ENCODE measurements at places on chromosomes 16 and 17.

DNA sequence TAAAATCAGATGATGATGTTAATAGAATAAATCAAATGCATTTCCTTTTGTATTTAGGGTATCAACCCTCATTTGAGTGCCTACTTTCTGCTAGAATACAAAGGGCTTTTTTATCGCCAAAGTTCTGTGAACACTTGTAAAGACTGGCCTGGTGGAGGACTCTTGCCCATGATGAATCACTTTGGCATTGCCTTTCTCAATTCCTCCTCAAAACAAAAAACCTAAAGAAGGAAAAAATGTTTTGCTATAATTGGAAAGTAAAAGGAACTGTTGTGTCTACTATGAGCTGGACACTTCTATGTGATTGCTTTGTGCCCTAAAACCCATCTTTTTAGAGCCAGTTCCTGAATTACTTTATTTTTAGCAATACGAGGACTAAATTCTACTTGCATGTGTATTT is 13.0 kb upstream of the DHRS11 start:
- no peak for DNase-seq
- no peaks in the 10 kb centered on the region for H3K4me1 ChIP-seq
- H3K4me3 ChIP-seq = no peak overlapping the region
- peaks cover 88% of the 10 kb centered on the region for H3K36me3 ChIP-seq
- no peak overlapping the region for H3K27ac ChIP-seq
- no peaks in the 10 kb centered on the region for H3K27me3 ChIP-seq

DNA sequence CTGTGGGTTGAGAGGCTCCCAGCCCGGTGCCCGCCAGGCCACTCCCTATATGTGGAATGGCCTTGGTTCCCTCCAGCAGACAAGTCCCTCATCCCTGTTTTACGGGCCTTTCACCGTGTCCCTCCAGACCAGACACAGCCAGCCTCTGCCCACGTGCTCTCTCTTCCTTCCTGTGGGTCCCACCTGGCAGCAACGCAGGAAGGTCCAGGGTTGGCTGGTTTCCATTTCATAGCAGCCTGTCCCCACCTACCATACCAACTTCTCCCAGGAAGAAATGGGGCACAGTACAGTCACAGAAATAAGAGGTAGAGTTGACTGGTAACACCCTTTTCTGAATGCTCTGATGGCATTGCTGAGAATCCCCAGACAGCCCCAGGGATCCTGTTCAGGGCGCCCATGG is 34.9 kb downstream of the PLD6 start:
- DNase-seq = no peak
- H3K4me3 ChIP-seq = no peak overlapping the region
- no peaks in the 10 kb centered on the region for H3K4me1 ChIP-seq
- no peaks in the 10 kb centered on the region for H3K27me3 ChIP-seq
- no peak overlapping the region for H3K27ac ChIP-seq

- no peak overlapping the region for H3K27ac ChIP-seq
- no peak overlapping the region for H3K4me3 ChIP-seq
- H3K27me3 ChIP-seq = no peaks in the 10 kb centered on the region
- DNase-seq = no peak
- no peaks in the 10 kb centered on the region for H3K36me3 ChIP-seq
Measured at GRCh38 chr17:19390951-19391350, 4.0 kb upstream of the MFAP4 start.

DNA sequence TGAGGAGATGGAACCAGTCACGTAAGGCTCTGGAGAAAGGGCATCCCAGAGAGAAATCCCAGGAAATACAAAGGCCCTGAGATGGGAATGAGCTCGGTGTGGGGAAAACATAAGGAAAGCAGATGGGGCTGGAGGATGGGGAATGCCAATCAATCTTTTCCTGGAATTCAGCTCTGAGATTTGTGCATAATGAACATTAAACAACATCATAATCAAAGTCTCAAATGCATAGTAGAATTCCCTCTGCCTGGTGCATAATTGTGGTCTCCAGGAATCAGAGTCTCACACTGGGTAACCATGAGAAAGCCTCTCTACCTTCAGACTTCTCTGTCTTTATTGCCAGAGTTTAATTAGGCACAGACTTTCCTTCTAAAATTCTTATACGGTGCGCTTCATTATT is 30.8 kb downstream of the OTOA start:
- H3K27ac ChIP-seq = no peak overlapping the region
- H3K27me3 ChIP-seq = no peaks in the 10 kb centered on the region
- H3K36me3 ChIP-seq = no peaks in the 10 kb centered on the region
- no peak for DNase-seq

DNA sequence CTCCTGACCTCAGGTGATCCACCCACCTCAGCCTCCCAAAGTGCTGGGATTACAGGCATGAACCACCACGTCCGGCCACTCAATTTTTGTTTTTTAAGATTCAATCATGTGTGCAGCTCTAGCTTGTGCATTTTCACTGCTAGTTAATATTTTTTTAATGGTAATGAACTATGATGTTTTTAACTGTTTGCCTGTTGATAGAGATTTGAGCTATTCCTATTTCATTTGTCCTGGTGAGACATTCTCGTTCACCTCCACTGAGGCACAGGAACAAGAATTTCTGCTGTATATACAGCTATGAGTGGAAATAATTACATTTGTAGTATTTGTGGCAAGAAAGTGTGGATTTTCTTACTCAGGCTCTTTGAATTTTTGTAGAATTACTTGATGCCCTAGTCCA is 137.7 kb upstream of the MYOCD start:
- H3K4me3 ChIP-seq = no peak overlapping the region
- DNase-seq = no peak
- H3K4me1 ChIP-seq = peaks cover 4% of the 10 kb centered on the region
- H3K27me3 ChIP-seq = no peaks in the 10 kb centered on the region
- H3K27ac ChIP-seq = no peak overlapping the region

- no peaks in the 10 kb centered on the region for H3K27me3 ChIP-seq
- no peaks in the 10 kb centered on the region for H3K4me1 ChIP-seq
- H3K36me3 ChIP-seq = peaks cover 97% of the 10 kb centered on the region
Measured at GRCh38 chr16:200388-200787, 20.1 kb downstream of the HBQ1 start.

GRCh38 chr16:57349212-57350031 is 9.2 kb upstream of the CCL22 start:
- no peaks in the 10 kb centered on the region for H3K4me1 ChIP-seq
- DNase-seq = no peak
- peaks cover 30% of the 10 kb centered on the region for H3K27me3 ChIP-seq
- no peak overlapping the region for H3K4me3 ChIP-seq
- H3K36me3 ChIP-seq = no peaks in the 10 kb centered on the region

DNA sequence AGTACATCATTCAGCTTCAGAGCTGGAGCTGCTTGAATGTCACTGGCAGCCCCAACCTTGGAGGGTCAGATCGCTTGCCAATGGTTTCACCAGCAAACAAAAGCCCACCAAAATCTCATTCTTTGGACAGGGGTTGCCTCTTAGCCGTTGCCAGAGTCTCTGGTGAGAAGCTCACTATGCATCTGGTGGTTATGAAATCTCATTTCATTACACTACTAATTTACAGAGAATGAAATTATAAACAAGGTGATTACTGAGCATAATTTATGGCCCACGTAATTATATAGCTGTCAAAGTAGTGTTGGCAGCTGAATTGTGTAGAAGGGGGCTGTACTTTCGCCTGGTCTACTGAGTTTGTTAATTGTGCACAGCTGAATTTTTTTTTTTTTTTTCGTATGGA is 688.9 kb upstream of the KIF2B start:
- H3K4me3 ChIP-seq = no peak overlapping the region
- H3K36me3 ChIP-seq = no peaks in the 10 kb centered on the region
- no peaks in the 10 kb centered on the region for H3K27me3 ChIP-seq
- no peaks in the 10 kb centered on the region for H3K4me1 ChIP-seq
- DNase-seq = no peak

- H3K27ac ChIP-seq = peak overlapping the region; percentile 39
- peaks cover 53% of the 10 kb centered on the region for H3K36me3 ChIP-seq
- peaks cover 4% of the 10 kb centered on the region for H3K4me1 ChIP-seq
- no peaks in the 10 kb centered on the region for H3K27me3 ChIP-seq
- DNase-seq = peak; percentile 79
- no peak overlapping the region for H3K4me3 ChIP-seq
Measured at GRCh38 chr17:56886288-56886731, 27.5 kb downstream of the TRIM25 start.

DNA sequence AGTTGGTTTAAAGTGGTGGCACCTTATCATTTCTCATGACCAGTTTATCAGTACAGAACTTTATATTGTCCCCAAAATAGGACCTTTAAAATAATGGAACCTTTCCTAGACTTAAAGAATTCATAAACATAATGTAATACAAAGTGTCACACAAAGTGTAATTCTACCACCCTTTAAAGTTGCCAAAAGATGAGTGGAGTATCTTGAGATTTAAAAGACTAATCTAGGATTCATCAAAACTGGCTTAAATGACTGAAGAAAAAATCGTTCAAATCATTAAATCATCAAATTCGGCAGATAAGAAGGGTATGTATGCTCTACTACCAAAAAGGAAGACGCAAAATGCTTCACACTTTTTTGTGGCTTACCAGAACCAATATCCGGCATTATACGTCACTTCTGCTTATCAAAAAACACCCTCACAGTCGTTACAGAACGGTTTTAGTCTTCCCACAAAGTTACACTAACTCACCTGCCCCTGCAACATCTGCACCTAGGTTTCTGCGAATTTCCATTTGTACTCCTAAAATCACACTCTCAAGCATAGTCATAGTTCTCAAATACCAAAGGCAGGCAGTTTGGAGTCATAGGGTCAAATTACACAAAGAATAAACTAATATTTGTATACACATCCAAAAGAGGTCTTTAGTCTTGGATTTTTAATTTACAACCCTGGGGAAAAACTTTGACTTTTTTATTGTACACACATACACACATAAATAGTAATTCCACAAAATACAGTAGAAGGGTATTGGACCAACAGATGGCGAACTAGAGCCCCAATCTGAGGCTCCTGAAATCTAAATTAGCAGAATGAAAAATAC is 1.4 kb upstream of the KANSL1 start:
- peak; percentile 65 for DNase-seq
- H3K4me1 ChIP-seq = peaks cover 58% of the 10 kb centered on the region
- peak overlapping the region; percentile 99 for H3K27ac ChIP-seq
- no peaks in the 10 kb centered on the region for H3K27me3 ChIP-seq
- peak overlapping the region; percentile 90 for H3K4me3 ChIP-seq
- H3K36me3 ChIP-seq = no peaks in the 10 kb centered on the region

GRCh38 chr16:14491861-14492529 is 138.1 kb downstream of the PARN start:
- peak; percentile 51 for DNase-seq
- H3K4me1 ChIP-seq = peaks cover 38% of the 10 kb centered on the region
- H3K27me3 ChIP-seq = no peaks in the 10 kb centered on the region
- peak overlapping the region; percentile 17 for H3K27ac ChIP-seq
- H3K4me3 ChIP-seq = no peak overlapping the region
- H3K36me3 ChIP-seq = peaks cover 4% of the 10 kb centered on the region

- no peak overlapping the region for H3K27ac ChIP-seq
- no peaks in the 10 kb centered on the region for H3K27me3 ChIP-seq
- no peak for DNase-seq
- no peaks in the 10 kb centered on the region for H3K36me3 ChIP-seq
Measured at GRCh38 chr16:78490847-78491246, 391.4 kb downstream of the WWOX start.

GRCh38 chr16:31542763-31543162 is 15.1 kb downstream of the AHSP start:
- no peak for DNase-seq
- no peaks in the 10 kb centered on the region for H3K27me3 ChIP-seq
- no peak overlapping the region for H3K27ac ChIP-seq
- peaks cover under 1% of the 10 kb centered on the region for H3K4me1 ChIP-seq
- no peak overlapping the region for H3K4me3 ChIP-seq

DNA sequence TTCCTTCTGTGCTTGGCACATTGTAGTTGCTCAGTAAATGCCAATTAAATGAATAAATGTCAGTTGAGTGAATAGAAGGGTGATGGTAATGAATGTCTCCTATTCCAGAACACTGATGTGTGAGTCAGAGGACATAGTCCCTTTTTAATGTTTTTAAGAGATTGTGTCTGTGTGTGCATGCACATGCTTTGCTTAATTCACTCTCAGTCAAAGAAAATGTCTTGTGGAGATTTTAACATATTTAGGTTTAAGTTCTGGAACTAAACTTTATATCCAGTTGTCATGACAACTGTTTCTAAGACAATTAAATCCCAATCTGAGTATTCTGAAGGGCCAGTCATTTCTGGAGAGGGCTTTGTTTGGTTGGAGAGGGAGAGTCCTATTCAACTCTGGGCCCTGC is 255.3 kb upstream of the CDH11 start:
- H3K36me3 ChIP-seq = no peaks in the 10 kb centered on the region
- no peak for DNase-seq
- no peaks in the 10 kb centered on the region for H3K4me1 ChIP-seq
- no peak overlapping the region for H3K27ac ChIP-seq
- no peak overlapping the region for H3K4me3 ChIP-seq

DNA sequence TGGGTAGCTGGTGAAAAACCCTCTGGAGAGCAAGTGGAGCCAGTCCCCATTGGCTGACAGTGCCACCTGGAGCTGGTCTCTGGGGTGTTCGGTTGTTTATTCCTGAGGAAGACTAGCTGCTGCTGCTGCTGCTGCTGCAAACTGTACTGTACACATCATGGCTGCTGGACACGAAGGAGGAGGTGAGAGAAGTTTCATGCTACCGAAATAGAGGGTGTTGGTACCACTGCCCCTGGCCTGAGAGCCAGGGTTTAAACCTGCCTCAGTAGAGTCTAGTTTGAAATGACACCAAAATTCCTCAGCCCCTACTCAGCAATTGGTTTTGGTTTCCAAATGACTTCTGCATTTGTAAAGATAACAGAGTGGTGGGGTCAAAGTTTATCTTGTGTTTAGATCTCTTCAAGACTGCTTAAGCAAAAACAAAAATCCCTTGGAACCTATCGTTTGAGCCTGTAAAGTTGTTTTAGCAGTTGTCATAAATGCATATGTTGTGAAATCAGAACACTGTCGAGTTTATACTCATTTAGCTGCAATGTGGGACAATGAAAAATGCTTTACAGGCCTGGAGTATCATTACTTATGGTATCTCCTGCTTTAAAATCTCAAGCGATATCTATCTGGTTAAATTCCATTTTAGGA is 40.8 kb downstream of the CYB5B start:
- no peak overlapping the region for H3K4me3 ChIP-seq
- H3K27me3 ChIP-seq = no peaks in the 10 kb centered on the region
- no peaks in the 10 kb centered on the region for H3K4me1 ChIP-seq

GRCh38 chr16:27289669-27290068 is 21.1 kb upstream of the NSMCE1 start:
- H3K4me1 ChIP-seq = no peaks in the 10 kb centered on the region
- no peak overlapping the region for H3K27ac ChIP-seq
- H3K27me3 ChIP-seq = no peaks in the 10 kb centered on the region
- no peak overlapping the region for H3K4me3 ChIP-seq

- H3K4me3 ChIP-seq = no peak overlapping the region
- H3K27ac ChIP-seq = peak overlapping the region; percentile 38
- no peaks in the 10 kb centered on the region for H3K27me3 ChIP-seq
Measured at GRCh38 chr17:42132941-42133340, 10.3 kb downstream of the HSPB9 start.

- peaks cover 18% of the 10 kb centered on the region for H3K36me3 ChIP-seq
- DNase-seq = no peak
- H3K4me3 ChIP-seq = no peak overlapping the region
- H3K27me3 ChIP-seq = no peaks in the 10 kb centered on the region
Measured at GRCh38 chr16:85624646-85625045, 11.5 kb downstream of the GSE1 start.

All from stomach (tissue), 19 donors.